ENCODE measurements at places on chromosomes 6 and 20.

DNA sequence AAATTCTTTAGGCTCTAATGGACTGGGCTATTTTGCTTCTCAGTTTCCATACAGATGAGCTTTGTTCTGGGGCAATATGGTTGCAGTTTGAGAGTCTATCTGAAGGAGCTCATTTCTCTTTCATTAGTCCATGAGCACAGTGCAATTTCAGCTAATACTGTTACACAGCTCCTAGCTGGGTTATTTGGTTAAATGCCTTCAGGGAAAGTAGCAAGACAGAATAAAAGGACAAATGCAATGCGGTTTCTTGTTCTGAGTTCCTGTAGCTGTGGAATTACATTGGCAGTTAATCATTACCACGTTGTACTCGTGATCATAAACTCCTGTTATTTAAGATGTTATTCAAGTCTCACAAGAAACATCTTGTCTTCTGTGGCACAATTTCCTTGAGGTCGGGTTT lies 127.7 kb downstream of the BFSP1 start:
- no peak for DNase-seq

DNA sequence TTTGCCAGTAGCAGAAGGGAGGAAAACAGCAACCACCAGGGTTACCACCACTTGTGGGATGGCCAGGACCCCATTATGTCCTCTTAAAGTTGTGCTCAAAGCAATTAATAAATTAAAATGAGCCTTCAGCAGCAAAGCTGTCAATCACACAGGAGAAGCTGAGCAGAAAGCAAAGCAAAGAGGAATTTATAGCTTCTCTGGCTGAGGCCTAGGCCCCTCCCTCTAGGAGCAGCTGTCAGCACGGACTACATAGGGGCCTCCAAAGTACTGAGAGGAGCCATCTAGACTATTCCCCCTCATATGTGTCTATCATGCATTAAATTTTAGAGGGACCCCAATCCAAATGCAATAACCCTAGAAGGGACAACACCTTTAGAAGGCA lies 6.4 kb downstream of the CCND3 start:
- no peak for DNase-seq

GRCh38 chr6:163786995-163787671 lies 372.6 kb downstream of the QKI start:
- DNase-seq, result no peak

- no peak for DNase-seq
Measured at GRCh38 chr6:145525038-145525437, 210.3 kb downstream of the EPM2A start.

DNA sequence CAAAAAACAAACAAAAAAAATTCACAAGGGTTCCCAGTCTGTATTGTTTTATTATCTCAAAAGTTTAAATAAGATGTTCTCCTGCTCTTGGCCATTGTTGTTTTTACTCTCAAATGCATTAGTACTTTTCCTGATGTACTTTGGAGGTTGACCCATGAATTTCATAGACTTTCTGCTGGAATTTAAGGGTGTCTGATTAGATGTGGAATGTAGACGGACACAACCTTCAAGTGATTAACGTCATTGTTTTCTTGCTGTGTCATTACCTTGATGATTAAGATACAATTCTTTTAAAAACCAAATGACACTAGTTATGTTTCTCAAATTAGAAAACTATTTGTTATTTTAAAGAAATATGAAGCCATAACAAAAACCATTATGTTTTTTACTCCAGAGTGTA lies 421.4 kb upstream of the RUNX2 start:
- no peak for DNase-seq

- DNase-seq, result no peak
Measured at GRCh38 chr6:64815718-64816117, 891.3 kb downstream of the EYS start.

GRCh38 chr20:50244352-50245149 lies 53.9 kb downstream of the CEBPB start:
- no peak for DNase-seq

- no peak for DNase-seq
Measured at GRCh38 chr6:111367393-111368088, 115.5 kb downstream of the REV3L start.

DNA sequence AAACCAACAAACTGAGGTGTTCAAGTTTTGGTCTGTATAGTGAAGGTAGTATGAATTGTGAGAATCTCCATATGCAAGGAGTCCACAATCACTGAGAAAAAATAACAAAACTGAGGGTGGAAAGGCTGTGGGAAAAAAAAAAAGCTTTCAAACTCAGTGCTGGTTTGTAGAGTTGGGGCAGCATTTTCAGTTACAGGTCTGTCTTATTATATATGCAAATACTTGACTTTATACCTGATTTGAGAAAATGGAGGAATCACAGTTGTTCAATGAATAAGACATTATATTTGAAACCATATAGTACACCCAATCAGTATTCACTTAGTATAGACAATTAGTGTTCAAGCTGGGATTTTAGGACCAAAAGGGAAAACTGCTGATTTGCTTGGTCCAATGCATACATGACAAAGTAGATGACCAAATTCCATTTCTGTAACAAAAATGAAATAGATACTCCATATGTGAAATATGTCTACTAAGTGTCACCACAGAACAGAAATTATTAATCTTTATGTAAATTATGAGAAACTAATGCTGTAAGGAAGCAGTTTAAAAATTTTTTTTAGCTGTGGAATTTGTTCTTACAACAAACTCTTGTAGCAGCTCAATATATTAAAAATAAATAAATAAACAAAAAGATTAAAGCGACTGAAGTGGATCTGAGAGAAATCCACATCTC lies 187.7 kb downstream of the ASCC3 start:
- DNase-seq, result no peak

- DNase-seq, result peak; percentile 80
Measured at GRCh38 chr6:36289281-36289878, 19.5 kb downstream of the PNPLA1 start.

DNA sequence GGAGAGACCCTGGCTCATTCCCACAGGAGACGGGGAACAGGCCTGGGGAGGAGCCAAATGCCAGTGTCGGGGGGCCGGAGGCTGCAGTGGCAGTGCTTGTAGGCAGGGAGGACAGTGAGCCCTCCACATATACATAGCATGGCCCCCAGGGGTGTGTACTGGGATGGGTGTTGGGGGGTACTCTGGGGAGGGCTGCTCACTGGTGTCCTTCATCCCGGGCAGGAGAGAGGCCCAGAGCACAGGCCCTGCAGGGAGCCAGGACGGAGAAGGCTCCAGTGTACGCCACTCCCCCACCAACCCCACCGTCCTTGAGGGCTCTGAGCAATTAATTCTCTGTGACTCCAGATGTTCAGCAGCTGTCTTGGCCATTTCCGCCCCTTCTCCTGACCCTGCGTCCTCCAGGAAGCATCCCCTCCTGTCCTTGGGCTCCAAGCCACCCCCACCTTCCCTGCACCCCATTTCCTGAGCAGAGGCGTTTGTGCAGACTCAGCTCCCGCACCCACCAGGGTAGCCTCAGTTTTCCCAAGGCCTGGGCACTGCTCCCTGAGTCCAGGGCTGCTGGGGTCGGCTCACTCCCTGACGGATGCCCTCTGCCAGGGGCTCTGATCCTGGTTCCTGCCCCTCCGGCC lies 3.4 kb upstream of the ABHD16B start:
- DNase-seq, result no peak

GRCh38 chr6:89058627-89059026 lies 21.9 kb upstream of the PNRC1 start:
- no peak for DNase-seq

- DNase-seq, result no peak
Measured at GRCh38 chr6:139765825-139766285, 391.4 kb upstream of the CITED2 start.

GRCh38 chr6:154981079-154981870 lies 13.8 kb upstream of the TIAM2 start:
- no peak for DNase-seq

- DNase-seq, result no peak
Measured at GRCh38 chr6:53906103-53906502, 111.3 kb downstream of the LRRC1 start.

- no peak for DNase-seq
Measured at GRCh38 chr6:33211136-33211535, 2.8 kb downstream of the RING1 start.

- DNase-seq, result no peak
Measured at GRCh38 chr6:51495096-51495495, 592.3 kb downstream of the PKHD1 start.

GRCh38 chr6:7691675-7692452 lies 34.0 kb upstream of the BMP6 start:
- no peak for DNase-seq

DNA sequence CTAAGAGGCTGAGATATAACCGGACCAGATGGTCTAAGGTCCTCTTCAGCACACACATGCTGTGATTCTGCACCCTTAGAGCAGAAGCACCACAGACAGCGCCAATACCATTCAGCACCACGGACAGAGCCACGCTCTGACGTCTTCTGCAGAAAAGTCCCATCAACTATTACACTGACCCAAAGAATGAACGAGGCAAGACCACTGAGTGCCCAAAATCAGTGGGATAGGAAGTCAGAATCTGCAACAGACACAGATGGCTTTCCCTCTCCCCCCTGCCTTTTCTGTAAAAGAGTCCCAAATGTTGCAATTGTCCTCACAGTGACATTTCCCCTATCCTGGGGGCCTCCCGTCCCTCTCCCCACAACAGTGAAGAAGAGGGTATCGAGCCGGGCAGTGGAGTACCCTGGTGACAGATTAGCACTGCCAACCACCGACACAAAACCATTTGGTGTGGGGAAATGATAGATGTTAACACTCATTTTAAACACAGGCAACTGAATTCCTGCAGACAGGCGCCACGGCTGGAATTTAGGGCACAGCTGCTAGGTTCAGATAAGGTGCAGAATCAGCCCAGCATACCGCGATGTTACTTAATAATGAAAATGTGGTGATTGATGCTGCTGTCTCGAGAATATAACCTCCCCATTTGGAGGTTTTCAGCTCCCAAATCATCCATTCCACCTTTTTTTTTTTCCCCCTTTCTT lies 66.6 kb upstream of the CTNNBL1 start:
- no peak for DNase-seq

DNA sequence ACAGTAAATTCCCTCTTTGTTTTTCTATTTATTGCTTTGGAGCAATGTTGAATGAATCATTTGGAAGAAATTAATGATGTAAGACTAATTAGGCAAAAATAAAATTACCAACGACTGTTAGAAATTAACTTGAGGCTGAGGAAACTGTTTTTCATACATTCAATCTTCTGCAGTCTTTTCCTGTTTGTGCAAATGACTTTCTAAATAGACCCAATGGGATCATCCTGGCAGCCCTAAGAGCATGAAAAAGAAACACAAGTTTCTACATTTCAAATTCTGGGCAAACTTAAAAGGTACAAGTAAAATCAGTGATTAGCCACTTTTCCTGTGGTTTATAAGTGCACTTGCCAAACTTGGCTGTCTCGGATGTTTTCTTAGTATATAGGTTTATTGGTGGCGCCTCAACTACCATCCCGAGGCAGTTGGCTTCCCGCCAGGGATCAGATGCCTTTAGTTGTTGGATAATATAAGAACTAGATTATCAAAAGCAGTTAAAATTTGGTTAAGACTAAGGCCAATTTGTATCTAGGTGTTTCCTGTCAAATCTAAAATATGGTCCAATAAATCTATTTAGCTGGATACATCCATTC lies 181.2 kb downstream of the ISM1 start:
- DNase-seq, result no peak

GRCh38 chr20:58432186-58432954 lies 43.3 kb downstream of the VAPB start:
- no peak for DNase-seq

GRCh38 chr6:155850408-155850841 lies 394.8 kb upstream of the NOX3 start:
- DNase-seq, result no peak

- DNase-seq, result no peak
Measured at GRCh38 chr6:21895555-21895954, 302.0 kb downstream of the SOX4 start.

DNA sequence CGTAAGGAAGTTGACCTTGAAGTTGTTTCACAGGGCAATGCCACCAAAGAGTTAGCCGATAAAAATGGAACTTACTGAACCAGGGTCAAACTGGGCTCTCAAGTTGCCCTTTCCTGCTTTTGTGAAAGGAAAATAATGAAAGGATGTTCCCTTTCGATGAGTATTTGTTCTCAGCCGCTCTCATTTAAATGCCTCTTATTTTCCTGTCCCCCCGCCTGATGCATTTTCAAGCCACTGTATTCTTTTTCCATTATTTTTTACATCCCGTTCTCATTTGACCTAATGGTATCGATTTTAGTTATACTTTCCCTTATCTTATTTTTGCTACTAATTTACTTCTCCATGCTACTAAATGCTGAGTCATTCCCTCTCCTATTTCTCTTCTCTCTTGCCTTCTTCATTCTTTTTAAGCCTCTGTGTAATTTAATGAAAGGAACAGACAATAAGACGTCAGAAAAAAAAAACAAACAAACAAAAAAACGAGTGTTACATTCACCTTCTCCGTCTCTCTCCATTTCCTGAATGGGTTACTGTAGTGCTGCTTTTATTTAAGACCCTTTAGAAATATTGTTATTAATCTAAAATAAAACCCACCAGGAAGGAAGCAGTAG lies 655 bp upstream of the NDUFAF4 start:
- DNase-seq, result no peak

- no peak for DNase-seq
Measured at GRCh38 chr6:113713665-113714064, 143.5 kb upstream of the MARCKS start.

GRCh38 chr6:68007717-68008116 lies 627.4 kb upstream of the ADGRB3 start:
- DNase-seq, result no peak

DNA sequence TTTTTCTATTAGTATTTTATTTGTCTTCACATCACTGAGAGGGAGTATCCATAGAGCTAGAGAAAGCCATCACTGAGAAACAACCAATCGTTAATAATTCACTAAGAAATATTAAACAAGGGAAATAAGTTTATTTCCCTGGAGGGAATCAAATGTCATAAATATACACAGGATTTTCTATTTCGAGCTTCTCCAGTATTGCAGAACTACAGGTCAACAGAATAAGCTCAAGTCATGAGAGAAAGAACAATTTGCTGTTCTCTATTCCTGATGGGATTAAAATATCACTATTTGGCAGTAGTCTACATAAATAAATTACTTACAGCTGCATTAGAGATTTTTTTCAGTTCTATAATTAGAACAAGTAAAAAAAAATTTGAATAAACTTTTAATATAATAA lies 2.2 kb upstream of the FAM162B start:
- no peak for DNase-seq

- no peak for DNase-seq
Measured at GRCh38 chr20:61349447-61350165, 97.5 kb downstream of the CDH4 start.
